ENCODE measurements at places on chromosomes 6 and 20. TPM values are rescaled to one million over a fixed set of nuclear protein-coding genes. Genes with fewer than 3 reads are reported as not detected.

The LST1 gene
- 1.2 TPM for total RNA-seq

- no peak for DNase-seq
Observed at GRCh38 chr6:161522276-161522675, 248.4 kb upstream of the AGPAT4 start.

DNA sequence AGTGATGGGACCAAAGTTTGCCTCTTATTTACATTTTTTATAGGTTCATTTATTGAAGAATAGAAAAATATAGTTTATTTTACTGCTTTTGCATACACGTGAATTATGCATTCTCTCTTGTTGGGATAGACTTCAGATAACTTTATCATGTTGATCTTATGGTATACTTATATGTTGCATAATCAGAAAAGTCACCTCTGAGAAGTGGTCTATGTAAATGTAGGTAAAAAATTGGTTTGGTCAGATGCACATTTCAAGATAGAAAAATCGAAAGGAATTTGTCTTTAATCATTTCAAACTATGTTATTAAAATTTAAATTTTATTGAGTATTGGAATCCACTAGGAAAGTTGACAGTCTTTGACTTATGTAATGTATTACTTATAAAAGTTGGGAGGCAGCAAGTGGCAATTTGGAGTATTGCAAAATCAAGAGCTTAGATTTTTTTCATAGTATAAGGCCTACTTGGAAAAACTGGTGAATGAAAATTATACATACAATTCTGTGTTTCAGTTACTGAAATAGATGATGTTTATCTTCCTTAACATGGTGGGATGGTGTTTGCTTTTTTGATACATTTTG is 2.4 kb downstream of the PHF3 start:
- no peak for DNase-seq

DNA sequence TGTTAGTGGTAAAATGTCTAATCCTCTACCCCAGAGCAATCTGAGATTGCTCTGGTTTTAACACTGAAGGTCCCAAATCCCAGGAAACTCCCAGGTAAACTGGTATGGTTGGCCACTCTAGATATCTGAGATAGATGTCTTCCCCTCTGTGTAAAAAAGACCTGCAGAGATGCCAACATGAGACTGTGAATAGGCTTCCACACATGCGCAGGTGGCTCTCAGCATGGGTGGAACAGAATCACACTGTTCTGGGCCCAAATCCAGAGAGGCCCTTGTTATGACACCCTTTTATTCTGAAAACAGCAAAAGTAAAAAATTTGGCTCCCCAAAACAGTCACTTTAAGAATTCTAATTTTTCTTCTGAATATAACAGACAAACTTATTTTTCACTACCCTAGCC is 88.7 kb upstream of the BMP5 start:
- no peak for DNase-seq

Measured in frontal cortex (tissue), 4 donors.